ENCODE measurements at places on chromosomes 11 and 22.

DNA sequence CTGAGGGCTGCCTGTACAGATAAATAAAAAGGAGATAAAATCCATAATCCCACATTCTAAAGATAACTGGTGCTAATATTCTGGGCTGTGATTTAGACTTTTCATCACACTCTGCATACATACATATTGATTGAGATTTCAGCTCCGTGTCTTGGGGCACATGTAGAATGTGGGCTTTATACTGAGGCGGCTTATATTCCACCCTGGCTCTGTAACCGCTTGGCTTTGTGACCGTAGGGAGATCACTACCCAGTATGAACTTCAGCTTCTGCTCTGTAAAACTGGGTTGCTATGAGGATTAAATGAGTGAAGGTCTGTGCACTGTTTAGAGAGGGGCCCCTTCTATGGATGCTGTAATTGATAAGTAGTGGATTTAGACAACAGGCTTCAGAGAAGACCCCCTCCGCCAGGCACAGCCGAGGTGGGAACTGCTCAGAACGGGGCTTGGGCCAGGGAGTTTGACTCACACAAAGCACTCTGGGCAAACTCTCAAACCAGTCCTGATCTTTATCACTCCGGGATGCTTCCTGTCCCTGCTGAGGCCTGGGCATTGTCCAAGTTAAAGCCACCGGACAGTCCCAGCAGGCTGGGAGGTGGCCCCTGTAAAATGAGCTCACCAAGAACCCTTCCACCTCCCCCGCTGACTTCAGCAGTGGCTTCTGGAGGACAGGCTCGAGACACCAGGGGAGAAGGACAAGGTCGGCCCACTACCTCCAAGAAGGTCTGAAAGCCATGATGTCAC, 17.2 kb downstream of the KIAA1671 start:
- no peak for DNase-seq

GRCh38 chr11:8749202-8749601, 66.6 kb downstream of the RPL27A start:
- DNase-seq = no peak

DNA sequence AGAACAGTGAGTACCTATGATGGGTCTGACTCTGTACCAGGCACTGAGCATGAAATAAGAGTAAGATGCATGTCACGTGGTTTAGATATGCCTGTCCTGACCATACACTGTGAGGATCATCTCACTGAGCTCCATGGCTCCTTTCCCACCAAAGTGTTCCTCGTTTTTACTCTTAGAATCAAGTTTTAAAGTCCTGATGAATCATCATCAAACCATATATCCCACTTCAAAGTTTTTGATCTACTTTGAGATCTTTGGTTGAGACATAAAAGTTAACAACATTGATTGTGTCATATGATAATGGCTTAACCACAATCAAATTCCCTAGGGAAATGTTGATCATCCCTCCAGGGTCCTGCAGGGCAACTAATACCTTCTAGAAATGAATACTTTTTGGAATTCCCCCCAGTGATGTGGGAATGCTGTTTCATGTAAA, 12.8 kb downstream of the ETS1 start:
- peak; percentile 85 for DNase-seq

DNA sequence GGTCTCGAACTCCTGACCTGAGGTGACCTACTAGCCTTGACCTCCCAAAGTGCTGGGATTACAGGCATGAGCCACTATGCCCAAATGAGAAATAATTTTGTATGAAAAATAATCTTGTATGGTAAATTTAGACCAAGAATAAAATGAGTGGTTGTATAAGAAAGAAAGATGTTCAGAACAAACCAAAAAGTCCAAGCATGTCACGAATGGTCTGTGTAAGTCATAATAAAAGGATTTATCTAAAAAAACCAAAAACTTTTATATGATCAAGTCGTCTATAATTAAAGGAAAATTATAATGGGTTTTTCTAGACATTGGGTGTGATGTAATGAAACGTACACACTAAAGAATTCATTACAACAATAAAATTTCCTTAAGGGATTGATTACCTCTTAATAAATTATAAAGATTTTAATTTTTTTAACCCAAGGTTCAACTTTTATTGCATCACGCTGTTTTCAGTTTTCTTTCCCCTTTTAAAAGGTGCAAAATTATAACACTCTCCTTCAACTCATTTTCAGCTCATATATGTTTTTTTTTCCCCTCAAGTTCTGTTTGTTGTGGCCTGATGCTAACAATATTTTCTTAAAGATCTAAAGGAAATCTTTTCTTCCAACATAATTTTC, 8.9 kb upstream of the AQP11 start:
- DNase-seq = no peak

- no peak for DNase-seq
Measured at GRCh38 chr11:47538741-47539565, 14.0 kb downstream of the CELF1 start.

GRCh38 chr22:35314161-35314942, 14.7 kb downstream of the TOM1 start:
- DNase-seq = peak; percentile 20

- DNase-seq = peak; percentile 69
Measured at GRCh38 chr22:45608763-45609180, 62.9 kb upstream of the ATXN10 start.

- no peak for DNase-seq
Measured at GRCh38 chr22:17035246-17035645, 27.2 kb upstream of the GAB4 start.

GRCh38 chr11:57638005-57638781, 11.5 kb downstream of the YPEL4 start:
- DNase-seq = no peak

DNA sequence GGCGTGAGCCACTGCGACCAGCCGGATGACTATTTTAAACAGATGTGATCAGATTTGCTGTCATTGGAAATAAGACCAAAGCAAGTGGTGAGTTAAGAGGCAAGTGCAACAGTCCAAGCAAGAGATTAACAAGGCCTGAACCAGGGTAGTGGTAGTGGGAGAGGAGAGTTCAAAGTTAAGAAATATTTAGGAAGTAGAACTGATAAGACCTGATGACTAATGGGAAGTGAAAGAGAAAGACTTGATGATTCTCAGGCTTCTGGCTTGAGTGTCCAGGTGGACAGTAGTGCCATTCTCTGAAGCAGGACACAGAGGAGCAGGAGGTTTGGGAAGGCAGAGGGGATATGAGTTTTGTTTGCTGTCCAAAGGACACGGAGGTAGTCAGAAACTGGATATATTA, 7.2 kb downstream of the NDUFC2 start:
- DNase-seq = no peak

DNA sequence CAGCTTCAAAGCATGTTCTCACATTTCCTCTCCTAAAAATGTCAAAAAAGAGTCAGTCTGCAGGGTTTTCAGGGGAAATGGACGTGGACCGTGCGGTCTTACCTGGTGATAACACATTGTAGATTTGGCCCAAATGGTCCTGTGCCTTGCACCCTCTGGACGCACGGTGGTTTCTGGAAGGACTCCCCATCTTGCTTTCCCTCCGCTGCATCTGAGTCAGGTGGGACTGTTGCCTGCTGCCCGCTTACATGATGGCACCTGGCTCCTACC, 1290.1 kb downstream of the TBC1D22A start:
- DNase-seq = no peak

All from SW480 (cell line).